Left renal pelvis (tissue), 4 donors: ENCODE measurements at places on chromosomes 12 and 14. TPM values are rescaled to one million over a fixed set of nuclear protein-coding genes. Genes with fewer than 3 reads are reported as not detected.

Gene ARG2
- polyA plus RNA-seq, result 12.0 TPM

Gene CCDC60
- polyA plus RNA-seq, result 0.10 TPM

Gene B3GNT4
- 2.1 TPM for polyA plus RNA-seq

Gene CCNT1
- polyA plus RNA-seq, result 26.9 TPM

Gene B4GALNT3
- polyA plus RNA-seq, result 7.3 TPM

Gene NFE2
- polyA plus RNA-seq, result 11.1 TPM

Gene MANSC1
- 39.5 TPM for polyA plus RNA-seq

Gene STAC3
- polyA plus RNA-seq, result 8.9 TPM

Gene PLEKHG7
- polyA plus RNA-seq, result 1.0 TPM

Gene FGF6
- not detected for polyA plus RNA-seq

Gene AVPR1A
- polyA plus RNA-seq, result 11.1 TPM

Gene CAPZA3
- polyA plus RNA-seq, result 0.16 TPM

Gene GPR84
- polyA plus RNA-seq, result 1.5 TPM

Gene MAP1LC3B2
- 3.9 TPM for polyA plus RNA-seq

Gene KRT85
- 0.12 TPM for polyA plus RNA-seq

Gene KRT82
- not detected for polyA plus RNA-seq

Gene RIMBP2
- 20.6 TPM for polyA plus RNA-seq

Gene GARIN6
- not detected for polyA plus RNA-seq

Gene WSB2
- polyA plus RNA-seq, result 47.9 TPM

Gene RASSF3
- 29.2 TPM for polyA plus RNA-seq

Gene WDHD1
- polyA plus RNA-seq, result 18.1 TPM

Gene DNAI7
- polyA plus RNA-seq, result 6.6 TPM

Gene PIWIL1
- polyA plus RNA-seq, result 0.98 TPM

Gene LUM
- 170 TPM for polyA plus RNA-seq

Gene DYRK4
- polyA plus RNA-seq, result 51.3 TPM

Gene PZP
- 0.44 TPM for polyA plus RNA-seq

Gene CFAP54
- polyA plus RNA-seq, result 0.44 TPM

Gene KSR2
- polyA plus RNA-seq, result 0.67 TPM

Gene LTB4R
- 6.5 TPM for polyA plus RNA-seq
